ENCODE measurements at places on chromosomes 6 and 20.

- no peak for DNase-seq
These were observed 52.0 kb upstream of the BMP2 start for GRCh38 chr20:6715401-6715941.

DNA sequence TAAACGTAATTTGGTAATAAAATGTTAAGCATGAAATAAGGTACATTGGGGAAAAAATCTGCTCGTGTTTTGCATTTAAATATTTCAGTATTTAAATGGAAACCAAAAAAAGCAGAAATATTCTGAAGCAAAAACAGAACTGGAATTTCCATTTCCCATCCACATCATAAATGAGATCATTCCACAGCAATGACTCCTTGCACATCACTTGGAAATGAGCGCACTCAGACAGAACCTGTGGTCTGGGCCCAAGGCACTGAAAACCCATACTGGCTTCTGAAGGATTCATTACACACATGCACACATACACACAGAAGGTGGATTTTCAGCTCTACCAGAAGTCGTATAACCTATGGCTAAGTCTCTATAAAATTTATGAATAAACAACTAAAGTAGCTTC lies 174.8 kb downstream of the IBTK start:
- DNase-seq, result no peak

DNA sequence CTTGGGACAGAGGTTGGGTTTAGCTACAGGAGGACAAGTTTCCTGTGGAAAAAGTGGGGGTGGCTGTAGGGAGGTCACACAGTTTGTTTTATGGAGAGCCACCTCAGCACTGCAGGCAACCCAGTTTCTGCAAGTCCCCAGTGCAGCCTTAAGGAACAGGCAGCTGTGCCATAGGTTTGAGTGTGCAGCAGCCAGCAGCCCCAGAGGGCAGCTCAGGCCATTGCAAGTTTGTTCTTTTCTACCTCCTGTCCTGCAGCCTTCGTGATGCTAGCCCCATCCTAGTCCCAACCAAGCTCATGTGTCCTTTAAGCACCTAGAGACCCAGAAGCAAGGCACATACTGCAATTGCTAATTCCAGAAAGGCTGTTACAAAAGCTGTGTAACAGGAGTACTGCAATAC lies 58.8 kb downstream of the ZBTB9 start:
- no peak for DNase-seq

DNA sequence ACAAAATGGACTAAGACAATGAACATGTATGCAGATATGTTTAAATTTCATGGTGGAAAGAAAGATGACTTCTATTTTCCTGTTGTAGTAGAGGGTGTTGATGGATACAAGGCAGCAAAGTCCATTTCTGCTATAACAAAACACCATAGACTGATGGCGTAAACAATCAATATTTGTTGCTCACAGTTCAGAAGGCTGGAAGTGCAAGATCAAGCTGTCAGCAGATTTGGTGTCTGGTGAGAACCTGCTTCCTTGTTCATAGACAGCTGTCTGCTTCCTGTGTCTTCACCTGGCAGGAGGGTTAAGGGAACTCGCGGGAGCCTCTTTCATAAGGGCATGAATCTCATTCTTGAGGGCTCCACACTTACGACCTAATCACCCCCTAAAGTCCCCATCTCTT lies 83.0 kb upstream of the ELOVL5 start:
- DNase-seq, result no peak

GRCh38 chr6:149860834-149861602 lies 3.1 kb downstream of the LRP11 start:
- no peak for DNase-seq

- DNase-seq, result peak; percentile 18
These were observed 105.9 kb downstream of the SLC35F1 start for GRCh38 chr6:118012944-118013343.

GRCh38 chr6:30806581-30807183 lies 62.3 kb upstream of the IER3 start:
- no peak for DNase-seq

DNA sequence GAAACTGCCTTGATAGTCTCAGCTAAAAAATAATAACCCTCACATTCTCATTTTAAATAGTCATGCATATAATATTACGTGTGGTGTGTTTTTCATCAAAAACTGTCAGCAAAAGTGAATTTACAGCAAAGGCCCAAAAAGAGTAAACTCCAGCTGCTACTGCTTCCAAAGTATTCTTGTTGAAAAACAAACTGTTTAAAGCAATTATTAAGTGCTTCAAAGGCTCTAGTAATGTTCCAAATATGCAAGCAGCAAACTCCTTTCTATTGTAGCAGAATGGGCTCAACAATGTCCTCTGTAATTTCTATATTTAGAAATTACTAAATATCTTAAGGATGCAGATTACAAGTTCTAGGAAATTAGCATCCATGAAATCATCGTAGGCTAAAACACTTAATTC lies 280.0 kb upstream of the TBX18 start:
- DNase-seq, result no peak

- DNase-seq, result no peak
These were observed 5.6 kb upstream of the BLCAP start for GRCh38 chr20:37533154-37533715.

DNA sequence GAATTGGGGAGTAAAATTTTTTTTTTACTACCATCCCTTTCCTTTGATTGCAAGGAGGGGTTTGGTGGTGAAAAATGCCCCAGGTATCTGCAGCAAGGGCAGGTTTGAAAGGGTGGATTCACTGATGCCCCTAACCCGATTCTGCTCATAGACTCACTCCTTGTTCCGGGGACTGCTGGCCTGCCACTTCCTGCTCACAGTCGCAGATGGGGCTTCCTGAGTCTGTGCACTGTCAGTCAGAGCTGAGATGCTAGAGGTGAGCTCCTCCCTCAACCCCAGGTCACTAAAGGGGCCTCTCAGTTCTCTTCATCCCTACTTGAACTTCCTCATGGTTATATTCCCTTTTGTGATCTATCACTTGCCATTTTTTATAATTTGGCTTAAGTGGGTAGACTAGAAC lies 357.9 kb downstream of the FARS2 start:
- no peak for DNase-seq

DNA sequence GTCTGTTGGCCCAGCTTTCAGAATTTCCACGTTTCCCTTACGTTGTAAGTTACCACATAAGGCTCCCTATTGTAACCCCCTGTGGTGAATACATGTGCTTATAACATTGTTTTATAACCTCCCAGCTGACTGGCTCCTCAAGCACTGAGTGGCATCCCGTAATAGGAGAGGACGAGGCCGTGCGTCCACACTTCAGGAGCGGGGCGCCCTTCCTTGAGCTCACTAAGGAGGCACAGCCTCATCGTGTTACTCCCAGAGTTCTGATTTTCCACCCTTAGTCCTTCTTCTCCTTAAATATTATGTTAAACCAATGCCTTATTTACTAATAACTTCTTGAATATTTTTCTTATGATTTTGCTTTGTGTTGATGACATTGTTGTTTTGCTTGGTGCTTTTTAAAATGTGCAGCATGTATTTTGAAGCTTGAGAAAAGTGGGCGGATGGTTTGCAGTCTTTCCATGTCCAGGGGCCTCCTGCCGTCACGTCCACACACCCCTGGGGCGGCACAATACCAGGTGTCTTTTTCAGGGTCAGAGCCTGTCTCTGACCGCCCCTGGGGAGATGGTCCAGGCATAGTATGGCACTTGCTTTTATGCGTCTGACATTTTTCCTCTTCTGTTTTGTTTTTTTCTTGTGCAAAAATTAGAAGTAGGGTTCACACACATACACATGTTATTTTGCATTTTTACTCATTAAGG lies 181.8 kb downstream of the DLL1 start:
- no peak for DNase-seq

DNA sequence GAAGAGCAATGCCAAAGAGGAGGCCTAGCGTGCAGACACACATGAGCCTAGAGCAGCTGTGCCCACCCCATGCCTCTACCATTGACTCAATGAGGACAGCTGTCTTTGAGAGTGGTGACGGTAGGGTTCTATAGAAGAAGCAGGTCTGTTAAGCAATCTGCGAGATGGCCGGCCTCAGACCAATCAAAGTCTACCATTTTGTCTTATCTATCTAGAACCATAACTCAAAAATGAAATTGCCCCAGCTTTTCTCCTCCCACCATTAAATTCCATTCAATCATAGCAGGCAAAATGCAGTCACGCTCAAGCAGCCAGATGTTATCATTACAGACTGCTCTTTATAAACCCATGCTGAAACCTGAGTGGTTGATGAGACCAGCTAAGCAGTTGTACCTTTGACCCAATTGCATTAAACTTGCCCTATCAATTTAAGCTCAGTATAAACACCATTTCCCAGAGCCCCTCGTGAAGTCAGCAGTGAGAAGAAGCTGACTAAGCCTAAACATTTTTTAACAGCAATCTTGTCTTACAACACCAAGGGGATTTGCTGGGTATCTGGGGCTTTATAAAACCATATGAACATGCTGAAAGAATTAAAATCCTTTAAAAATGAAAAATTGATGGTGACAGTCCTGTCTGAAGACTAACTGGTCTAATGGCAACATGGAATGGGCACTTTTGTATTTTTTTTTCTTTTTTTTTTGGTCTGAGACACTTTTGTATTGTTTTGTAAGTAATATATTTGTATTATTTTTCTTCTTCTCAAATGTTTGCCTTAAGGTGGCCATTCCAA lies 57.5 kb downstream of the FOXC1 start:
- no peak for DNase-seq

DNA sequence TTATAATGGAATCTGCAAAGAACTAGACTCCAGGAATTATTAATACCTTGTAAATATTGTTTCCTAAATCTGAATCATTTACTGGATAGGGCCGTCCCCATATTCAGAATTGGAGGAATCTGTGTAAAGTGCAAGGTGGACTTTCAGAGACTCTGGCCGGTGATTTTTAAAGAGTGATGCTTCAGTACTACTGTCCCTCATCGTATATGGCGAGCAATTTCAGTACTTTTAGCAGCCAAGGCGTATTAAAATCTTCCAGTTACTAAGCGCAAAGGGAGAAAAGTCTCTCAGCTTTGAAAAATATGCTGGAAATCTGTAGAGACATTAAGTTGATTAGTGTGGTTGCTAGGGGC lies 483 bp downstream of the SMIM26 start:
- no peak for DNase-seq

GRCh38 chr6:138480279-138480949 lies 18.9 kb downstream of the NHSL1 start:
- no peak for DNase-seq

- no peak for DNase-seq
These were observed 128.8 kb downstream of the SOBP start for GRCh38 chr6:107618672-107619071.

GRCh38 chr6:466564-466963 lies 75.0 kb downstream of the IRF4 start:
- no peak for DNase-seq

DNA sequence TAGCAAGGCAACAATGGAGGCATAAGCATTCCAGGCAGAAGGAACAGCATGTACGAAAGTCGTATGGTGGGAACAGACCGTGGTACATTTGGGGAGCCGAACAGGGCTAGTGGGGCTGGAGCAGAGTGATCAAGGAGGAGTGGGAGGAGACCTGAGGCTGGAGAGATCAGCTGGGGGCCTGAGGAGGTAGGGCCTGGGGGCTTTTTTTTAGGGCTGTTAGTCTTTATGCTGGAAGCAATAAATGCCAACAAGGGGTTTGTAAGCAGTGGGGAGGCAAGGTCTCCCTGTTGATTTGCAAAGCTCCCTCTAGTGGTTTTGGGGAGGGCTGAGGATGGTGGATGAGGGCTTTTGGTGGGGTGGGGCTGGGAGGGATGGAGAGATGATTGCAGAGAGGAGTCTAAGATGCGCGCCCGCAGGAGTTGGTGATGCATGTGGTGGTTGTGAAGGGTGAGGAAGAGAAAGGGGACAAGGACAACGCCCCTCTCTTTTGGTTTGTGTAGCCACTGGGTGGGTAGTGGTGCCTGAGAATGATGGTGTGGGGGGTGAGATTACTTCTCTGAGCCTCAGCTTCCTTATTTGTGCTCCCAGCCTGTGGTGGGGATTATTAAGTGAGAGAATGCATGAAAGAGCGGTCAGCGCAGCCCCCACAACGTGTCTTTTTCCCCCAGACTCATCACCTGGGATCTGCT lies 74.1 kb upstream of the TOX2 start:
- no peak for DNase-seq

DNA sequence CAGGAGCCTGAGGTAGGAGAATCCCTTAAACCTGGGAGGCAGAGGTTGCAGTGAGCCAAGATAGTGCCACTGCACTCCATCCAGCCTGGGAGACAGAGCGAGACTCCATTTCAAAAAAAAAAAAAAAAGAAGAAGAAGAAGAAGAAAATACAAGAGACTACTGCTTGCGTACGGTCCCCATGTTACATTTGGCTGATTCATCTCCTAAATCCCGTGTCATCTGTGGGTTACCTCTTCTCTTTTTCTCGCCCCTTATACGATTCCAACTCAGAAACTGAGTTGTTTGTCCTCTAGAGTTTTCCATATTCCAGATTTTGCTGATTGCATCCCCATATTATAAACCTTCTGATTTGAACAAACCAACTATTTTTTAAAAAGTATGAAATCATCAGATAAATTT lies 62.4 kb upstream of the NELFCD start:
- DNase-seq, result no peak

DNA sequence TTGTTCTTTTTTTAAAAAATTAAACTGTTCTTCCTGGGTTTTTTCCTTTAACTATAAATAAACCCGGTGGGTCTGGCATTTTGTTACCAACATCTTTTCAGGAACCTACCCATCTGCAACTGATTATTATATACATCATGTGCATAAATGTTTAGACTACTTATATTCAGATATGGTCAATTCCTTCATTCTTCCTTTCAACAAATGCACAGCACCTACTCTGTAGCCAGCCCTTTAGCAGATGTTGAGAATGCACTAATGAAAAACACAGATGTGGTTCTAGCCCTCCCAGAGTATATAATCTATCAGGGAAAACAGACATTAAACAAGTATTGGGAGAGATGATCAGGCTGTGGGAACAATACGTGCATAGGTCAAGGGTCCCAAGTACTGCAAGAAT lies 237.1 kb downstream of the UST start:
- DNase-seq, result no peak

DNA sequence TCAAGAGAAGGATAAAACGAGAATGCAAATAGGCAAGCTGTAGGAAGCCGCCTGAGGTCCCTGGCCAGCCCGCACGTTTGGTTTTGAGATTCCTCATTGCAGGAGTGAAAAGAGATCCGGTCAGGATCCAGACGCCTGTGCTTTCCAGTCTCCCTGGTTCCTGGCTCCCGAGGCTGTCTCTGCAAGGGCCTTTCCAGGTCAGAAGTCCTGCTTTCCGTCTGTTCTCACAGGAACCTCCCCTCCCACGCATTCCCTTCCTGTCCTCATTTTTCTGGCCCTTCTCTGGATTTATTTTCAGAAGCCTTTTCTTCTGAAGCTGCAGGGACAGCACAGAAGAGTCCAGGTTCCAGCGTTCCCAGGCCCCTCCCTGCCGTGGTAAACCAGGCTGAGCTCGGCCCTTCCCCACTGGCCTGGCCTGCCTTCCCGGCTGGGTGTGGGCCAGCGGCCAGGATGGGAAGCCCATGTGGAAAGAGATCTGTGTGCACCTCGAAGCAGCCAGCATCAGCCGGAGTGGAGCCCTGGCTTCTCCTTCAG lies 54.0 kb downstream of the TMEM242 start:
- peak; percentile 11 for DNase-seq

GRCh38 chr6:134623401-134623800 lies 305.5 kb upstream of the SGK1 start:
- DNase-seq, result no peak

- DNase-seq, result no peak
These were observed 61.4 kb downstream of the WDR27 start for GRCh38 chr6:169640351-169640852.

Data from caudate nucleus (tissue), 63 donors.